ENCODE measurements at places on chromosomes 12 and 14.

DNA sequence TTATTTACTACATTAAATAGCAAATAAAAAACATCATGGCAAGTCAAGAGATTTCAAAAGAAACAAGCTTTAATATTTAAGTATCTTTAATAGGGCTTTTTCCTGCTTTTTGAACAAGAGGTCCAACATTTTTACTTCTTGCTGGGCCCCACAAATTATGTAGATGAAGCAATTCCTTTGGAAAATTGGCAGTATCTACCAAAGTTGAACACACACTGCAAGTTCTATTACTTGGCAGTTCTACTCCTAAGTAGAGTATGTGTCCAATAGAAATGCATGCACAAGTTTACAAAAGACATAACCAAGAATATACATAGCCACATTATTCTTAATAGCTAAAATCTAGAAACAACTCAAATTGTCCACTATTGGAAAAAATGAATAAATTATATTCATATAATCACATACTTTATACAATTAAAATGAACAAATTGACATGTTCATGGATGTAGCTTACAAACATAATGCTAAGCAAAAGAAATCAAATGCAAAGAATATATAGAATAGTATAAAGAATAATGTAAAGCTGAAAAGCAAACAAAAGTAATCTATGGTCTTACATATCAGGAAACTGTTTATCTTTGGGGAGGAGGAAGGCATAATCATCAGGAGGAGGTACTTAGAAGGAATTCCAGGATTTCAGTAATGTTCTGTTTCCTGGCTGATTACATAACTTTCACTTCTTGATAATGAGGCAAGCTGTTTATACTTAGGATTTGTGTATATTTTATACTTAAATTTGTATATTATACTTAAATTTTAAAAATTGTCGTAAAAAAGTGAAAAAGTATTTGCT lies 6.5 kb upstream of the TMBIM4 start:
- DNase-seq, result no peak

DNA sequence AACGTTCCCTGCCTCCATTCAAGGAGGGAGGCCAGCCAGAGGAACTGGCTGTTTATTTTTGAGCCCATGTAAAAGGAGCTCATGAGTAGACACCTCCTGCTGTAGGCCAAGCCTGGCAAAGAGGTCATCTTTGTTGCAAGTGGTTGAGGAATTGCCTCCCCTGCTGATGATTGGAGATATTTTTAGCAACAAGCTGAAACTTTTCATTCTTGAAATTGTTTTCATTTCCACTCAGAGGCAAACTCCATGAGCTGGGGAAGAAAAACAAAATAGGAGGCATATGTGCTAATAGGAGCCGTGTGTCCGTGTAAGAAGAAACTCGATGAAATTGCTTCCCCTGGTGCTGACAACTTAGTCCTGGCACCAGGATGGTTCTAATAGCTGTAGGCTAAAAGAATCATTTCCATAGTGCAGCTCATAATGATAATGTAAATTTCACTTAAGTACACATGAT lies 440.1 kb upstream of the FAR2 start:
- DNase-seq, result no peak

- DNase-seq, result no peak
Observed at GRCh38 chr12:18340786-18341185, 79.5 kb downstream of the PIK3C2G start.

DNA sequence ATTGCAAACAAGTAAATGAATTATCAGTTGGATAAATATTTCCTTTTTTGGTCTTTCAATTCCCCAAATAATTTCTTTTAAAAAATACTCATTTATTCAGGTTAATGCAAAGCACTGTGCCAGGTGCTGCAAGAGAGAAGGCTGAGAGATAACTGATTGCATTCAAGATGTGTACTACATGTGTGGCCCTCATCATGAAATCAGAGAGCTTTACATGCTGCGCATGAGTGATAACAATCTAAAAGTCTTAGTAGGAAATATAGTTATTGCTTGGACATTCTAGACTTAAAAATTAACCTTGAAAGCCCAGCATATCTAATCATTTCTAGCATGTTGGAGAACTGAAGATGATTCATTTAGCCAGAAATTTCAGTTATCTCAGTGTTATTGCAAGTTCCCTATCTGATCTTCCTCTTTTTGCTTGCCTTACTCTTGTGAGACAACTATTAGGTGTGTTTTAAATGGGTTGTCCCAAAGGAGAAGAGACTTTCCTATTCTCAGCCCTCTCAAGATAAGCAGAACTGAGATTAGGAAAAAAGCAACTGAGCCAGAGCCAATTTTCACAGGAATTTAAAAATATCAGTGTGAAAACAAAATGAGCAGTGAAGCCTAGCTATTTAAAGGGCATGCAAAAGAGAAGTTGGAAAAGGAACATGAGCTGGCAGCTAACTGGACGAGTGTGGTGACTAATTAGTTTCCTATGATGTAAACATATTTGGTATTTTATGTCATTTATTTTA lies 60.9 kb downstream of the PLEKHA5 start:
- DNase-seq, result no peak

- DNase-seq, result no peak
Observed at GRCh38 chr12:128797119-128798118, 26.3 kb downstream of the SLC15A4 start.

- no peak for DNase-seq
Observed at GRCh38 chr14:36510078-36510799, 9.8 kb downstream of the NKX2-1 start.

GRCh38 chr14:100571837-100572236 lies 15.4 kb downstream of the BEGAIN start:
- DNase-seq, result no peak

- DNase-seq, result no peak
Observed at GRCh38 chr14:44979740-44980356, 17.9 kb downstream of the TOGARAM1 start.

DNA sequence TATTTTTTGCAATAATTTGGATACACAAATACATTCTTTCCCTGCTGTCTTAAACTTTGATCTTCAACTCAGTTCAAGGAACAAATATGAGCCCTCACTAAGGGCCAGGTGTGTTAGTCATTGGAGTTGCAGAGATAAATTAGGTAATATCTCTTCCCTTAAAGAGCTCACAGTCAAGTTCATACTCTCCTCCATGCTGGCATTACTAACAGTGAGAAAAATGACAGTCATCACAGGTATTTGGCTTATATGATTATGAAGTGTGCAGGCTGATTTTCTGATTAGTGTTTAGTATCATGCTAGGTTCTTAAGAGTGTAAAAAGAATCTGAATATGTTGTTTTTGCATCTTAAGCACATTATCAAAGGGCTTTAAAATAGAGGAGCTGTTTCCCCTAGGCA lies 594.7 kb downstream of the CCER1 start:
- no peak for DNase-seq

DNA sequence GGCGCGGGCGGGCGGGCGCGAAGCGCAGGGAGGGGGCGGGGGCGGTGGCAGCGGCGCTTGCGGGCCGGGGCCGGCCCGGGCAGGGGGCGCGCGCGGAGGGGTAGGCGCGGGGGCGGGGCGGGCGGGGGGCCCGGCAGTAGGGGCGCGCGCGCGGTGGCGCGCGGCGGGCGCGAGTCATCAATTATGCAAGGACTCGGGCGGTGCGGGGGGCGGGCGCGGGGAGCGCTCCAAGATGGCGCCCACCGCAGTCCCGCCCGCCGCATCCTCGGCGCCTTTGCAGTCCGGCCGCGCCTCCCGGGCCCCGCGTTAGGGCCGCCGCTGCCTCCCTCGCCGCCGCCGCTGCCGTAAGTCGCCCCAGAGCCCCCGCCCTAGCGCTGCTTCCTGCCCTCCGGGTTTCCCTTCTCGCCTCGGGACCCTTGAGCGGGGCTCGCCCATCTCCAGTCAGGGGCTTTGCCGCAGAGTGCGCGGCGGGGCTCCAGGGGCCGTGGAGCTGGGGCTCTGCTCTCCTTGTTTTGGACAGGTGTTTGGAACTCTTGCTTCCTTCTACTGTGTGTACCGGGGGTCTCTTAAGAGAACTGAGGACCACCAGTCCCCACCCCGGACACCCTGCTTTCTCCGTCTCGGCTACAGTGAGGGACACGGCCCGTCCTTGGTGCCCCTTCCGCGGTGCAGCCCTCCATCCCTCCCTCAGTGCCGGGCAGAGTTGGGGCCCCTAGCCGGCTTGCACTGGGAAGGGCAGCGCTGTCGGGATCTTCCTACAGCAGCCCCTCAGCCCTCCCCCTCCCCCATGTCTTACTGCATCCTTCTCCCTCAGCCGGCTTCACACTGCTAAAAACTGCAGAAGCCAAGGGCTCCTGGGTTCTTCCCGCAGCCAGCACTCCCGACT lies at the start of gene SCN8A:
Gene SCN8A, plus strand, starts transcription at position 218 of the 886 bp plus-strand sequence. CDS start 71,585 bp downstream, outside the sequence.
- DNase-seq, result peak; percentile 96

- DNase-seq, result peak; percentile 69
Observed at GRCh38 chr14:23321572-23322547, 603 bp downstream of the PABPN1 start.

GRCh38 chr14:23555533-23555881 lies 564 bp upstream of the THTPA start:
- no peak for DNase-seq

GRCh38 chr12:127559349-127560040 lies 707.5 kb upstream of the TMEM132C start:
- no peak for DNase-seq

DNA sequence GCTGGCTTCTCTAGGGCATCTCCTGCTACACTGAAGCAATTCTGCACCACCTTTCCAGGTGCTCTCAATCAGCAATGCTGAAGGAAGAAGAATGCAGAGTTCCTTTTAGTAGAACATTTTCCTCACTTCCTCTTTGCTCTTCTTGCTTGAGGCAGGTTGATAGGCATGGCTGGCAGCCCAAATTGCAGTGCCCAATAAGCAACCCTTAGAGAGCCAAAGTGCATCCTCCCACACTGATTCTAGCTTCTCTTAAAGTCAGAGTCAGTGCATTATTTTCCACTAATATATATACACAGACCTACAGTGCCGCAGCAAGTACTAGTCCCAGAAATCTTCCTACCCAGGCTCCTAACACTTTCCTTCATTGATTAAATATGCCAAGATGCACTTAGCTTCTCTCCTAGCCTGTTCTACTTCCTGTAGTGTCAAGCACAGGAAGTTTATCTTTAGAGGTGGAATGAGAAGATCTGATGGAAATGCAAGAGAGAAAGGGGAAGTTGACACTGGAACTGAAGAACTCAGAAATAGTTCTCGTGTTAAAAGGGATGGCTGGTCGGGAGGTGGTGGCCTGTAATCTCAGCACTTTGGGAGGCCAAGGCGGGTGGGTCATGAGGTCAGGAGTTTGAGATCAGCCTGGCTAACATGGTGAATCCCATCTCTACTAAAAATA lies 132.7 kb downstream of the SSPN start:
- no peak for DNase-seq

DNA sequence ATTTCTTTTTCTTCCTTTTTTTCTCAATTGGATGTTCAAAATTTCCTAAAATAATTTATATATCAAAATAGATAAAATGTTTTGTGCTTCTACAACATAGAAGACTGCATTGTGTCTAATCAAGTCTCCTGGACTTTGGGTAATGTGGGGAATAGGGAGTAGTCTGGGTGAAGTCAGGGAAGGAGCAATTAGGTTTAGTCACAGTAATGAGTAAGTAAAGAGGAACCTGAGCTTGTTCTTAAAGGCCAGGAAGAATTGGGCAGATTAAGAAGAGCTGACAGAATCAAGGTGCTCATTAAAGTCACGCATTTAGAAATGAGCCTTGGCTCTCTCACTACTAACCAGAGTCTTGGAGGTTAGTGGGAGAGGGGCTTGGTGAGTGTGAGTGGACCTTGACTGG lies 233.3 kb upstream of the SSTR1 start:
- DNase-seq, result no peak

GRCh38 chr14:67411370-67411769 lies 595 bp downstream of the PLEK2 start:
- no peak for DNase-seq

- DNase-seq, result no peak
Observed at GRCh38 chr12:38775457-38775856, 129.9 kb downstream of the CPNE8 start.

DNA sequence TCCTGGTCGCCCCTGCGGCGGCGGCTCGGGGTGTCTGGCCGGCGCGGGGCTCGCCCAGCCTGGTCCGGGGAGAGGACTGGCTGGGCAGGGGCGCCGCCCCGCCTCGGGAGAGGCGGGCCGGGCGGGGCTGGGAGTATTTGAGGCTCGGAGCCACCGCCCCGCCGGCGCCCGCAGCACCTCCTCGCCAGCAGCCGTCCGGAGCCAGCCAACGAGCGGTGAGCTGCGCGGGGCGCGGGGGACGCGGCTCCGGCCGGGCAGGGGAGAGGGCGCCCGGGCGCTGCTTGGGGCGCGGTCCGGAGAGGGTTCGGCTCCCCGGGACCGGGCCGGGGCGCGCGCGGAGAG lies at the start of gene LGALS3:
Gene LGALS3, plus strand, starts transcription at position 167 of the 342 bp plus-strand sequence. CDS start 8,122 bp downstream, outside the sequence.
- DNase-seq, result no peak

DNA sequence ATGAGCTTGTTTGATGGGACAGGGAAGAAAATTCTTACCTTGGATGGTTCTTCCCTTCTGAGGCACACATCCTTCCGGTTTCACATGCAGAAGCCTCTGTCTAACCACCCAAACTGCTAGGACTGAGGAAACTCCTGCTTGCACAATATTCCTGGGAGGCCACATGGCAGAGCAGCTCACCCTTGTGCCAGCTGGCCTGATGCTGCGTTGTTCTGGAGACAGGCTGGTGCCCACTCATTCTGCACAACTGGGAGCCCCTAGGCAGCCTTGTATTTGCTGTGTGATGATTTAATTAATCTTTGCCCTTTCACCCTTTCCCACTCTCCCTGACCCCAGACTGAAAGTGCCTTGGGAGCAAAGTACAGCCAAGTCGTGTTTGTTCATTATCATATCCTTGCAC lies 130.8 kb downstream of the RTN1 start:
- no peak for DNase-seq

- DNase-seq, result no peak
Observed at GRCh38 chr14:90814806-90815571, 1.2 kb downstream of the TTC7B start.

- no peak for DNase-seq
Observed at GRCh38 chr14:104787736-104788135, 7.8 kb downstream of the AKT1 start.

GRCh38 chr14:92135269-92135668 lies 13.5 kb downstream of the CPSF2 start:
- DNase-seq, result peak; percentile 30

- no peak for DNase-seq
Observed at GRCh38 chr12:48903363-48903981, 21.8 kb downstream of the FKBP11 start.

- no peak for DNase-seq
Observed at GRCh38 chr14:73394317-73394716, 64.0 kb downstream of the NUMB start.

GRCh38 chr12:78792052-78792698 lies 72.4 kb upstream of the SYT1 start:
- no peak for DNase-seq

GRCh38 chr14:87629788-87630187 lies 363.2 kb downstream of the GALC start:
- DNase-seq, result no peak

All from D341Med (cell line).